ENCODE measurements at places on chromosomes 6 and 20. TPM values are rescaled to one million over a fixed set of nuclear protein-coding genes. Genes with fewer than 3 reads are reported as not detected.
A peak's percentile ranks its signal among the peaks of the same experiment; 100 is the strongest.

HLA-DPA1 gene
- total RNA-seq, result 0.43 TPM

DNA sequence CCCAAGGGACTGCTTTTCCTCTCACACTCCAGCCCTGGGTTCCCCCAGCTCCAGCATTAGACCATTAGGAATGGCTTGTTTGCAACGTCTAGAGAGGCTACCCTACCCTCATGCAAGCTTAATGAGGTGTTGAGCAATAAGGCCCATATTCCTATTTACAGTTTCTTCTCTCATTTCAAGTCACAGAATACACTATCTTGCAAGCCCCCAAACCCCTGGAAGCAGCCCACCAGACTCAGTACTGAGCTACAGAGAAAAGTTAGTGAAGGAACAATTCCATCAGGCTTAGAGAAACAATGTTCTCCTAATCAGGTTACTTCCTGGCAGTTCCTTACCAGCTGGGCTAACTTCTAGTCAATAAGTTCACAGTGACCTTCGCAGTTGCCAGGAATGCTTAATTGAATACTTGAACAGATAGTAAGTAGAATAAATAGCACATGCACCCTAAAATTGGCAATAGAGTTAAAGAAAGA is 606.5 kb upstream of the NOX3 start:
- DNase-seq, result no peak

DNA sequence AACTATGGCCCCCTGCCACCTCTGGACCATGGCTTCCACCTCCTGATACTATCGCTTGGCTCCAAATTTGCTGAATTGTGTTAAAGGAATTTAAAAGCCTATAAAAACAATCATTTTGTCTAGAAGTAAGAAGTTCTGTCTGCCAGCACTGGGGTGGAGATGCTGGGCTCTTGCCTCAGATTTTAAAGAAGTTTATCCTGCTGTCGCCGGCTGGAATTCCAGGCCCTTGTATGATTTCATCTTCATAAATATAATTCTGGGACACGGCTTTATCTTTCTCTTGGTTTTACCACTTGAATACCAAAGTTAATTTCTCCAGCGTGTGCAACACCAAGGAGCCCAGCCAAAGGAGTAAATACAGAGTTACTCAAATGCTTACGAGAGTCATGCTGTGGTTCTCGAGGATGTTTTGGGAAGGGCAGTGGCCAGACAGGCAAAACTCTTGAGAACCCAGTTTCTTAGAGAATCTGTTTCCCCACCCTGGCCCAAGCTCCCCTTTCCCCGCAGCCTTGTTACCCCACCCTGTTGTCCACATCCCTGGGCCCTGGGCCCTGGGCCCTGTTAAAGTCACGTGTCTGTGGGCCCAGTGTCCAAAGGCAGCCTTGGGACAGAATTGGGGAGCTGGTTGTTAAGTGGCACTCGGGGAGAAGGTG is 31.9 kb downstream of the C6orf89 start:
- DNase-seq, result no peak

DNA sequence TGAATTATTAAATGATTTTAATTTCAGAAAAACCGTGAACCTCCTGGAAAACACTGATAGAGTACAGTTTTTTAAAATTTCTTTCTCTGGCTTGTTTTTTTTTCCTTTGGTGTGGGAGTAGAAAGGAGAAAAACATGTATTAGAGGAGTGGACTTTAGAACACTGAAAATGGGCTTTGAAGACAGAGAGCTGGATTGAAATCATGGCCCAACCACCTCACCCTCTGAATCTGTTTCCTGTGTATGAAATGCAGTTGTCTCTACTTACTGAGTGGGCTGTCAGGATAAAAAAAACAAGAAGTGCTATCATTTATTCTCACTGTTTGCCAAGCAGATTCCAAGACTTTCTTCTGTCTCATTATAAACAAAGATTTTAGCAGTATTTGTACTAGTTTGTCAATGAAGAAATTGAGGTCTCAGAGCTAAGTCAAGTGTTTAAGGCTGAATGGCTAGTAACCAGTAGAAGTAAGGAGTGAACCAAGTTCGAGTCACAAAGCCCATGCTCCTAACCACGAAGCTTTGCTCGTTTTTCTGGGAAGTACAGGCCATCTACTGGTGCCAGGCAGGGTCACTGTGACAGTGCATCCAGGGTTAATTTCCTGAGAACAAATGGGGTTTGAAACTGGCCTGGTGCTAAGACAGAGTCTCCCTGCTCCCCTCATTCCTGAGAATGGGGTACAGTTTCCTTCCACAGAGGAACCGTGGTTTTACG is 256.4 kb downstream of the TMEM242 start:
- no peak for DNase-seq

GRCh38 chr6:5219011-5219691 is 41.6 kb downstream of the LYRM4 start:
- DNase-seq, result no peak

DNA sequence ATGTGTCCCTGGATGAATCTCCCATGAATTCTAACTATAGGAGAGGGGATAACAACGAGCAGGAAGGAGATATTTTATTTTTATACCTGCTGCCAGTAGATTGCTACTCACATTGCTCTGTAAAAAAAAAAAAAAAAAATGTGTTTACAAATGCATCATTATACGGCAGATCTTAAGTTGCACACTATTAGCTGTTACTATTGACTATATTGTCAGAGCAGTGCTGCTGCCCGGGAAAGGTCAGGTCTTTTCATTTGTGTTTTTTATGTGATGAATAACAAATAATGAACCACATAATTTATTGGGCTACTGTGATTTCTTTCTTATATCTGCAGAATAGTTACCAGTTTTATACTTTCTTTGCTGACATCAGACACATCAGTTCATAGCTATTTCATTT is 393.3 kb downstream of the C6orf118 start:
- no peak for DNase-seq

DNA sequence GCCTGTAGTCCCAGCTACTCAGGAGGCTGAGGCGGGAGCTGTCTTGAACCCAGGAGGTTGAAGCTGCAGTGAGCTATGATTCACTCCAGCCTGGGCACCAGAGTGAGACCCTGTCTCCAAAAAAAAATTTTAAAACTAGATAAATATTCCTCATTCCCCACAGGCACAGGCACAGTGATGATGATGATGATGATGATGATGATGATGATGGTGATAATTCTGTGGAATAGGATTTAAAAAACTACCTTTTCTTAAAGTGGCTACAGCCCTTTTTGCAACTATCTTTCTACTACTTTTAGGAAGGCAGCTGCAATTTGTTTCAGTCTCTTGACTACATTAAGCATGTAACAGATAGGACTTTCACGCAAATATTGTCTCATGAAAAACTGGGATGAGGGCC is 76.6 kb upstream of the SCAF8 start:
- DNase-seq, result no peak

RBM24 gene
- total RNA-seq, result 0.55 TPM

DNA sequence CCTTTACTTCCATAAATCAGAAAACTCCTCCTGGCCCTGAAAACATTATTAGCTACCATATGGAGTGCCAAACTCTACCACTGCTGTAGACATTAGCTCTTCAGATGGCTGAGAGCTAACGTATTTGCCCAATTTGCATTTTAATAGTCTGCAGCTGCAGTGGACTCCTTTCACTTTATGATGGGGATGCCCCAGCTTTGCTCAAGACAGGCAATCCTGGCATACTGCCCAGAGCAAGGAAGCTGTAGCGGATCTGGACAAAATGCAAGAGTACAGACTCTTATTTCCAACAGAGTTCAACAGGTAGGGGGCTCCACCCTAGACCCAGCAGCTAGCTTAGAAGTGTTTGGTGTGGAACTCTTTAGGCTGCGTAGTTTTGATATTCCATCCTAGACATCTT is 246.7 kb downstream of the FOXC1 start:
- DNase-seq, result peak; percentile 91

DNA sequence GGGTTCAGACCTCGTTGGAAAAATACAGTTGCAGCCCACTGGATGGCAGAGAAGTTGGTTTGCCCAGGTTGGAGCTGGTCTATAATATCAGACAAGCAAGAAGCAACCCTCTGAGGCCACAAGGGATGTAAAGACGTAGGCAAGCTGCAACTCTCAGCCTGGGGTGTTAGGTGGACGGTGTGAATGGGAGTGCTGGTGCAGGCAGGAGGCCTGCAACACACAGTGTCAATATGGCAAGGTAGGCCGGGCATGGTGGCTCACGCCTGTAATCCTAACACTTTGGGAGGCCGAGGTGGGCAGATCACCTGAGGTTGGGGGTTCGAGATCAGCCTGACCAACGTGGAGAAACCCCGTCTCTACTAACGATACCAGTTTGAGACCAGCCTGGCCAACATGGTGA is 10.5 kb downstream of the VPS16 start:
- DNase-seq, result no peak

DNA sequence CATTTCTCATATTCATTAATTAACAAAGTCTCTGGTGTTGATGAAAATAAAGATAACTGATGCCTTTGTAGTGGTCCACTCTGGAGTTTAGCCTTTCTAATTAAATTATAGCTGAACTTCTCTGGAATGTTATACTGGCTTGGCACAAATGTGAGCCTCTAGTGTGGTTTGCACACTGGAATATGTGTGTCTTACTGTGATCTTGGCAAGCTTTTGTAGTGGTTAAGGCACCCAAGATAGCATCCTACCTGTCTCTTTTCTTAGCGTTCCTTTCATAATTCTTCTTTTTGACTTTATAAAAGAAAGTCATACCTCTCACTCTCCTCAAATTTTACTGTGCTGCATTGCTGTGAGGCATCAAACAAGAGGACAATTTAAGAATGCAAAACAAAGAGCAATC is 107.4 kb downstream of the UTRN start:
- no peak for DNase-seq

- no peak for DNase-seq
Observed at GRCh38 chr6:22789315-22789714, 219.9 kb downstream of the HDGFL1 start.

MEP1A gene
- total RNA-seq, result not detected

- no peak for DNase-seq
Observed at GRCh38 chr6:142738035-142738396, 207.0 kb downstream of the HIVEP2 start.

BPIFA1 gene
- not detected for total RNA-seq

GRCh38 chr6:50829898-50830444 is 11.3 kb downstream of the TFAP2B start:
- no peak for DNase-seq

DNA sequence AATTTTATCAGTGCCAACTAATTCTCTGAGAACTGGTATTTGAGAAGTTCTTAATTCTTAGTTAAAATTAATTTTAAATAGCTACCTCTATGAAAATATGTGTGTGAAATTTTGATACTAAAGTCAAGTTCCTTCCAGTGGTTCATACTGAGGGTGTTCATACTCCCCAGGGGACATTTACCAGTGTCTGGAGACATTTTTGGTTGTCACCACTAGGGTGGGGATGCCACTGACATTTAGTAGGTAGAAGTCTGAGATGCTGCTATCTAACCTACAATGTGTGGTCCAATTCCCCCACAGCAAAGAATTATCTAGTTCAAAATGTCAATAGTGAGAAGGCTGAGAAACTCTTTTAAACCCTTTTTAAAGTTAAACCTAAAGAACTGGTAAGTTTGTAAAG is 463.8 kb downstream of the ADGRB3 start:
- DNase-seq, result peak; percentile 15

- DNase-seq, result no peak
Observed at GRCh38 chr6:111871725-111872400, 1.4 kb downstream of the FYN start.

DNA sequence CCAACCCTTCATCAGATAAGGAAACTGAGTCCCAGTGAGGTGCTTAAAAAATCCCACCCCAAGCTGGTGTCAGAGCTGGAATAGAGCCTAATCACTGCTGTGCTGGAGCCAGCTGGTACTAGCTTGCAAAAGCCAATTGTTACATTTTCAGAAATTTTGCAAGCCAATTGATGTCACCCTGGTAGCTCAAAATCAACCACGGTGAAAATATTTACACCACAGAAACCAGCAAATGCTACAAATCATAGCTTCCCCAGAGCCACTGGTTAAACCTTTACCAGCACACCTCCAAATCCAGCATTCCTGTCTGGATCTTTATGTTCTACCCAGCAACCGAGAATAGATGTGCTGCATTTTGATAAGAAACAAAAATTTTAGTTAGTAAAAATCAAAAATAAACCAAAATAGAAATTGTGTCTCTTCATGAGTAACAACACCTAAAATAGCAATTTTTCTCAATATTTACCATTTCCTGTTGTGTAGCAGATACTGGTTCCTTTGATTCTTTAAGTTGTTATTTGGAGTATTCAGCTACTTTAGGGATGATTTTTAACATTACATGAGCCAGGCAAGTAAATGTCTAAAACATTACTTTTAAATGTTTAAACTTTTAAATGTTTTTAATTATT is 7.2 kb upstream of the LCA5 start:
- peak; percentile 21 for DNase-seq

GRCh38 chr6:133644892-133645619 is 243.9 kb upstream of the TCF21 start:
- peak; percentile 94 for DNase-seq

DNA sequence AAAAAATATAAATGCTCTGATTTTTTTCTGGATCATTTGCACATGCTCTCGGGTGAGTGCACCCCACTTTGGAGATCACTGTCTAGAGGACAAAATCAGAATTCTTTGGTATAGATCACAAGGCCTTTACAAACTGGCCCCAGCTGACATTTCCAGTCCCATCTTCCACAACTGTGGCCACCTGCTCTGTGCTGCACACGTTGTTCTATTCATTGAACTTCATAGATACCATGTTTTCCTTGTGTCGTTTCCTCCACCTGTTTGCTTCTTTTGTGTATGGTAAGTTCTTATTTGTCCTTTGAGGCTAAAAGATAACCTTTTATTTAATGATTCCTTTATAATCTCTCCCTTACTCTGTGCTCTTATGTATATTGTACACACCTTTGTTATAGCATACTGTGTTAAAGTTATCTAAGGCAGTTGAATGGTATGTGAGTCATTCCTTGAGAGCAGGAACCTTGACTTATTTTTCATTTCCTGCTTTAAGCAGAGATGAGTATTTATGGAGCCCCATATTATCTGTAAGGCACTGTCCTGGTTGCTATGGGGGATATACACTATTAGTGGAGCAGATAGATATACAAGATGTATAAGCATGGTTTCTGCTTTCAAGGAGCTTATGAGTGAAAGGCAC is 12.0 kb upstream of the SLC17A5 start:
- peak; percentile 17 for DNase-seq

- no peak for DNase-seq
Observed at GRCh38 chr6:119289651-119290050, 59.9 kb downstream of the MAN1A1 start.

- DNase-seq, result no peak
Observed at GRCh38 chr6:164478426-164478825, 831.0 kb downstream of the C6orf118 start.

- DNase-seq, result no peak
Observed at GRCh38 chr6:101876431-101876830, 482.9 kb downstream of the GRIK2 start.

TMC2 gene
- not detected for total RNA-seq

LTB gene
- total RNA-seq, result not detected

GRCh38 chr6:109235481-109236038 is 140.3 kb downstream of the CEP57L1 start:
- DNase-seq, result no peak

GRCh38 chr20:32792731-32793458 is 26.9 kb upstream of the MAPRE1 start:
- no peak for DNase-seq

BCAS1 gene
- total RNA-seq, result 1.4 TPM

TIAM2 gene
- total RNA-seq, result 9.1 TPM

- peak; percentile 39 for DNase-seq
Observed at GRCh38 chr6:133644548-133644891, 244.4 kb upstream of the TCF21 start.

DZANK1 gene
- 4.4 TPM for total RNA-seq

GRCh38 chr20:53898556-53898931 is 171.8 kb downstream of the BCAS1 start:
- DNase-seq, result no peak

PRSS16 gene
- 0.85 TPM for total RNA-seq

SLC4A11 gene
- total RNA-seq, result 1.1 TPM
